ENCODE measurements at places on chromosomes 7 and 10. TPM values are rescaled to one million over a fixed set of nuclear protein-coding genes. Genes with fewer than 3 reads are reported as not detected.

The ATOH7 gene
- total RNA-seq: not detected

The SLC26A3 gene
- total RNA-seq: not detected

The SKIDA1 gene
- total RNA-seq: not detected

The CCL26 gene
- total RNA-seq: not detected

The CFAP69 gene
- 0.31 TPM for total RNA-seq

The ST7 gene
- 4.1 TPM for total RNA-seq

The SFTPD gene
- not detected for total RNA-seq

The TDRD1 gene
- 0.79 TPM for total RNA-seq

The FEZF1 gene
- not detected for total RNA-seq

The FBXL13 gene
- 0.74 TPM for total RNA-seq

The EVX1 gene
- total RNA-seq: not detected

The RNF32 gene
- 0.31 TPM for total RNA-seq

The PTPRN2 gene
- 0.54 TPM for total RNA-seq

The ZNF786 gene
- 2.1 TPM for total RNA-seq

DNA sequence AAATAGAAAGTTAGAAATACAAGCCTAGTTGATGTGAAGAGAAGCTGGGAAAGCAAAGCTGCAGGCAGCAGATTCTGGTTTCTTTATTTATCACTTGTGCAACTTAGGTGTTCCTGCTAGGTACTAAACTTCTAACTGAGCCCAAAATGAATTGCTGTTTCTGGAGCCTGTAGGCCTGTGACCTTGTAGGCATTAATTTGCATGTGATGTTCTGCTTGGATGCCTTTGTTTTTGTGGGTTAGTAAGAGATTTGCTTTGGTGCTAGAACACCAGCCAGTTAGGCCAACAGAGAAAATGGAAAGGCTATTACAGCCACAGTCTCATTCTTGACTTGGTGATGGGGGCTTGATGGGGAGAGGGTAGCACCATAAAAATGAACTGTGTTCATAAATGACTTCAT, 370.7 kb downstream of the PPP1R3A start:
- no peak for DNase-seq

- DNase-seq: no peak
Observed at GRCh38 chr7:24921362-24921679, 58.7 kb downstream of the OSBPL3 start.

- DNase-seq: no peak
Observed at GRCh38 chr7:2228921-2229320, 3.8 kb downstream of the MAD1L1 start.

DNA sequence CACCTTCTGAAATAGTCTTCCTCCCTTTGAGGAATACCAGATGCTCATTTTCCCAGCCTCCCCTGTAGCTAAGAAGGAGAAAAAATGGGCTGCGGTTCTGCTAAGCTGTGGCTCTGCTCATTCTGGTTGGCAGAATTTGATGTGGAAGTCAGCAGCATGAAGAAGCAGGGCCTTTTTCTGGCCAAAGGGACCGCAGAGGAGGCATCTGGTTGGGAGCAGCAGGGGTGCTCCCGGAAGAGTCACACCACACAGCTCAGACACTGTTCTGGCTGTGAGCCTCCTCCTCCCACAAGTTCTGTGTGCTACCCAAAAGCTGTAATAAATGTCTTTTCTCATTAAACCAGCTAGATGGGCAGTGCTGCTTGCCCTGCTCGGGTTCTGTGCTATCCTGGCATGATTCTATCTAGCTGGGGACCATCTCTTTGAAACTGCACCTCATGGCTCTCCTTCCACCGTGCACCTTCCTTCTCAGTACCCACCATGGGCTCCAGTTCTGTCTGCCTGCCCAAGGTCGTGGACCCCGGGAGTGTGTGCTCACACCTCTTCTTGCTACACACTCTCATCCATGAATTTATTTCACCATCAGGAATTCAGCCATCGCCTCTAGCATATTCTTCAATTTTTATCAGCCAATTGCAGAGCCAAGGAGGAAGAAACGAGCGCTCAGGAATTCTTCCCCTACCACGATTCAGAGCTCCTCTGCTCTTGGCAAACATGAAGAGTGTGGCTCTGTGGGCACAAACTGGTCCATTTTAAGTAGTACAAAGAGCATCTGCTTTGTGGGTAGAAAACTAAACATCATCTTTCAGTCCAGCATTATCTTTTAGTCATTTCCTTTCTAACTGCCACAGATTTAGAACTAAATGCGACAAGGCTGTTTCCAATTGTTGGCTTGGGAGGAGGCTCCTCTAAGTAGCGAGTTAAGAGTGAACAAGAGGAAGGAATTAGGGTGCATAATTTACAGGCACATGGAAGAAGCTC, 76.9 kb downstream of the FAM171A1 start:
- no peak for DNase-seq

DNA sequence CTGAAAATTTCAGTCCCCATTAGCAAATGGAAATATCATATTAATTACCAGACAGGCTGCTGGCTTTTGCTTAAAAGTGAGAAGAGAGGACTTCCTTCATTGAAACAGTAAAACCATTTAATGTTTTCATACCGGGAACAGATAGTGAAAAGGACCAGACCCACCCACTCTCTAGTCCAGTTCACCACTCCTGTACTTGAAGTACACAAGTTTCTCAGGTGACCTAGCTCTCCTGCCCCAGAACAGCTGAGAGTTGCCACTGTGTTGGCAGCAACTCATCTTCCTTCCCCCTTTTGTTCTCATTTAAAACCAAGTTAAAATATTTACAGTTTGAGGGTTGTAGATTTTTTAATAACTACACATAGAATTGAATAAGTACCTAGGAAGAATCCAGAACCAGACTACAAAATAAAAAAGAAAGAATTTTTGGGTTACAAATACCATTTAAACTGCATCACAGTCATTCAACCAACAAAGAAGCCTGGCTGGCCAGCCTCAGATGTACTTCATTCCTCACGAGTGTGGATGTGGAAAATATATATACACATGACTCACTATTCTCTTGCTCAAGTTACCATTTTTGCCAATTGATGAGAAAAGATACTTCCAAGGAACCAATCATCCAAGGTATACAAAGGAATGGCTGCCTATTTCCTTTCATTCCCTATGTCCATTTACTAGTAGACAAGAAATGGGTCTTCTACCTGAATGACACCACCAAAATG, 68.1 kb downstream of the VPS41 start:
- DNase-seq: no peak

- DNase-seq: peak; percentile 81
Observed at GRCh38 chr10:124722798-124723783, 21.1 kb downstream of the FAM53B start.

DNA sequence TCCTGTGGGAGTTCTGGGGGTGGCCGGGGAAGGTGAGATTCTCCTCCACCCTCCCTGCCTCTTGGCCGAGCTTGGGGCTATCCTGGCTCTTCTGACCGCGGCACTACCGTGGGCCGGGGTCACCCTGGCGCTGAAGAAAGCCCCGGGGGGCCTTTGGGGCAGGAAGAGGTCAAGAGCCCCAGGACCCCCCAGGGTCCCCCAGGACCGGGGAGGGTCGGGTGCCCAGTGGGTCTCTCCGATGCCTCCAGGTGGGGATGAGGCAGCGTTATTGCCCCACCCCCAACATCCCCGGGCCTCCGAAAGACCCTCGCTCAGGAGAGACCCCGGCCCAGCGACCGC, 439 bp upstream of the KNDC1 start:
- DNase-seq: no peak

DNA sequence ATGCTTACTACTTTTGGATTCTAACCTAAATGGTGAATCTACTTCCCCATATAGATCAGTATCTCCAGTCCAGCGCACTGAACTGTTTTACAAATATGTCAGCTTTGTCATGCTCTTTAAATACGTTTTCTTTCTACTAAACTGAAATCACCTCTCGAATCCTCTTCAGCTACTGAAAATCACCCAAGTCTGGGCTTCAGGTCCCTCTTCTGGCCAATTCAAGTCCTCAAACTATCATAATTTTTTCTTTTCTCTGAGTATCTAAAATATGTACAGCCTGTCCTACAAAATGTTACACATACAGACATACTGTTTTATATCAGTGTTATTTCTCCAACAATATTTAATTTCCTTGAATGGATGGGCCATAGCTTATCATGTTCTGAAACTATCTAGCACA, 84.2 kb downstream of the CACNA2D1 start:
- DNase-seq: no peak

- DNase-seq: no peak
Observed at GRCh38 chr7:90469554-90469953, at the start of gene PTTG1IP2. PTTG1IP2 (plus strand) TSS chr7:90469639; CDS start chr7:90469787, 148 bp downstream.

- peak; percentile 81 for DNase-seq
Observed at GRCh38 chr7:151244196-151244840, 4.2 kb downstream of the SMARCD3 start.

DNA sequence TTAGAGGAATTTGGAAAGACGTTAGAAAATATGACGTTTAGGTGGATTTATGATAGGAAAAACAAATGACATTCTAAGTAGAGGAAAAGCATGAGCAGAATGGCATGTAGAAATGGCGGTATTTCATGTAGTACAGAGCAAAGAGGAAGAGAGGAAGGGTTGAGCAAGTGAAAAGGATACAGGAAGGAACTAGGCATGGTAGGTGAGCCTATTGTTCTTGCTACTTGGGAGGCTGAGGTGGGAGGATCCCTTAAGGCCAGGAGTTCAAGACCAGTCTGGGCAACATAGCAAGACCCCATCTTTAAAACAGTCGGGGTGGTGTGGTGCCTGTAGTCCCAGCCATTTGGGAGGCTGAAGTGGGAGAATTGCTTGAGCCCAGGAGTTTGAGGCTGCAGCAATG, 1.2 kb downstream of the GTPBP10 start:
- no peak for DNase-seq

- DNase-seq: no peak
Observed at GRCh38 chr7:96870185-96870584, 135.2 kb upstream of the DLX6 start.

DNA sequence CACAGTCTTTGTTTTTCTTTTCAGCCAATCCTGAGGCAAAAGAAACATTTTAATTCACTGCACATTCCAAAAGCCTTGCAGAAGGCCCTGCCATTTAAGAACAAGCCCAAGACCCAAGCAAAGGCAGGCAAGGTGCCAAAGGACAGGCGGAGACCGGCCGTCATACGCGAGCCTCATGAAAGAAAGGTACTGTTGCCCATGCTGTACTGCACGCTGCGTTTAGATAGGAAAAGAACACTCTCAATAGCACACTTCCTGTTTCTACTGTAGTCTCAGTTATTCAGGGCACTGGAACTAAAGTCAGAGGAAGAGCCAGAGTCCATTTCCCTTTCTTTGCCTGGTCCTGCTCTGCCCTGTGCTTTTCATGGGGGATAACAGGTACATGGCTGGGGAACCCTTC, 47.6 kb downstream of the BMS1 start:
- DNase-seq: no peak

DNA sequence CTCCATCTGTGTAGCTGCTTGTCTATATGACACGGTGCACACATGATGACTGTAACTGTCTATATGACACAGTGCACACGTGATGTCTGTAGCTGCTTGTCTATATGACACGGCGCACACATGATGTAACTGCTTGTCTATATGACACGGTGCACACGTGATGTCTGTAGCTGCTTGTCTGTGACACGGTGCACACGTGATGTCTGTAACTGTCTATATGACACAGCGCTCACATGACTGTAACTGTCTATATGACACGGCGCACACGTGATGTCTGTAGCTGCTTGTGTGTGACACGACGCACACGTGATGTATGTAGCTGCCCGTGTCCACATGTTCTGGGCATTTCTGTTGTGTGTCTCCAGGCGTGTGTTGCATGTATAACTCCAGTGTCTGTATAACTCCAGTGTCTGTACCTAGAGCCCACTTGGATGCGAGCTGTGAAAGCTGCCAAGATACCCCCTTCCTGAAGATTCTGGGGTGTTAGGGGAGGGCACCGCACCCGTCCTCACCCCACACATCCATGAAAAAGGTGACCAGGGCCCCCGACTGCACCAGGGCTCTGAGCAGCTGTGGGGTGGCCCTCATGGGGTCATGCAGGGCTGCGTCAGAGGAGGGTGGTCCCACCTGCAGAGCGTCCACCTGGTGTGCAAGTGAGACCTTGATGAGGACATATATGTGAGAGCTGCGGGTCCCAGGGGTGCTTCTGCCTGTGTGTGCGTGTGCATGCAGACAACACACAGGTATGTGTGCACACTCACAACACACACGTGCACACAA, 137.9 kb downstream of the ELFN1 start:
- DNase-seq: no peak

- DNase-seq: no peak
Observed at GRCh38 chr10:60906411-60906810, 37.6 kb downstream of the RHOBTB1 start.

DNA sequence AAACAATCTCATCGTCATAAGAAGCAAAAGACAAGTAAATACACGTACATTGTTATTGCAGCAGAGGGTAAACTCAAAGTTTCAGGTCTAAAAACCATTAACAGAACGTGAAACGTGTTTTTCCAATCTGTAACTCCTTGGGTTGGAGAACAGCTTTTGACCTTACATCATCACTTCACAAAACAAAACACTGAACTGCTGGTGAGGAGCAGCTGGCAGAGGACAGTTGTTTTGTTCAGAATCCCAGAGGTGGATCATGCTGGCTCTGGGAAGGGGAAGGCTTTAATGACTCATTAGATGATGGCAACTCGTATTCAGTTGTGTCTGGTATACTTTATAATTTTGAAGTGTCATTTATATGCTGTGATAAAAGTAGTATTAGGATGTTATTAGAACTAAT, 923.0 kb upstream of the CELF2 start:
- DNase-seq: no peak

DNA sequence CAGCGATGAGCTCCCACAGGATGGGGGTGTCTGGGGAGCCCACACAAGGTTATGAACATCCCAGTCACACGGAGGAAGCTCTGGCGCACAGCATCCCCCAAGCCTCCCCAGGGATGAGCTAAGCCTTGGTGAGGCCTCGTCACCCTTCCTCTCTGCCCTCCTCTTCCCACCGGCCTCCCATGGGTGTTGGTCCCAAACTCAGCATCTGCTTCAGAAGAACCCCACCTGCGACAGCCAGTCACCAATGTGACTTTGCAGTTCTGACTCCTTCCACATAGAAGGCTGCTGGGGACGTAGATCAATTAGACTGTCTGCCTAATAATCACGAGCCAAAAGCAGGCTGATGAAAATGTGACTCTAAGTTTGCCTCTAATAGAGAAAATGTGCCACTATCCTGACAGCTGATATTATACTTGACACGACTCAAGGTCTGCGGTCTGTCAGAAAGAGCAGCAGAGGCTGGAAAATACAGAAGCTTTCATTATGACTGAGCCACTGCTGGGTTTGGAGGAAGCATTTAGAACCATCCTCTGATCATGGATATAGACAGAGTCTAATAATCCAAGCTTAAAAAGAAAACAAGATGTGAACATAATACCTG, 116.0 kb upstream of the PFKP start:
- DNase-seq: no peak

GRCh38 chr7:78383096-78383880, 584.7 kb downstream of the PHTF2 start:
- DNase-seq: no peak

GRCh38 chr7:47763063-47763974, 181.4 kb upstream of the TNS3 start:
- no peak for DNase-seq

DNA sequence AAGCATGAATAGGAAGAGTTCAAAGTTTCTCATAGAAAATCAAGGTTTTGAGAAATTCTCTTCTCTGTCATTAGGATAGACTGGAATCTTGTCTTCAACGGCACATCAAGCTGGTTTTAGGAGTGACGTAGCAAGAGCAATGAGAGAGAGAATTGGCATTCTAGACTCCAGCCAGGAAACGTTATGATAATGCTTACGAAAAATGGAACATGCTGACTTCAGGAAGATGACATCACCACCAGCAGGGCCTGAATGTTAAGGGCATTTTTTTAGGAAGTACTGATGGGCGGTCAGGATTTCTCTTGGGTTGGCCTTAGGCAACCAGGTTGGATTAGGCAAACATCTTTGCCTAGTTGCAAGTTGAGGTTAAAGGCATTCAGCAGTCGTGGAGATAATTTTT, 213.2 kb upstream of the CTBP2 start:
- no peak for DNase-seq

Measured in activated naive CD4-positive, alpha-beta T cell treated with anti-CD3 and anti-CD28 coated beads for 36 hours (primary cell).